T-helper 1 cell (primary cell): ENCODE measurements at places on chromosomes 3 and 15.
A peak's percentile ranks its signal among the peaks of the same experiment; 100 is the strongest.

- no peak for DNase-seq
Measured at GRCh38 chr3:87997298-87997697, 61.5 kb downstream of the CGGBP1 start.

DNA sequence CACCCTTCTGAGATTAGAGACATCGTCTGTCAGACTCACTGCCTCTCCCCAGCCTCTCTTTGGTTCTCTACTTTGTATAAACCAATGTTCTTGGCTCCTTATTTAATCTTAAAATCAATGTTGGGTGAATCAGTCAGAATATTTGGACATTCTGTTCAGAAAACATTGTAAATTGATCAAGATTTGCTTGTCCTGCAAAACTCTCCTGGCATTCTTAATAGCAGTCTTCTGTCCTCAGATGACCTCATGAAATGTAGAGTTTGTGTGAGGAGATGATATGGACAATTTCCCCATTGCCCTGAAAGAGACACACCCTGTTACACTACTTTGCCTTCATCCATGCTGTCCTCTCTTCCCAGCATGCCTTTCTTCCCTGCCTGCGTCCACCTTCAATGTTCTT, 33.6 kb downstream of the CD200R1L start:
- no peak for DNase-seq

GRCh38 chr15:74540161-74540760, 759 bp upstream of the ARID3B start:
- no peak for DNase-seq

- DNase-seq: no peak
Measured at GRCh38 chr3:104520228-104520655, 846.5 kb upstream of the ALCAM start.

GRCh38 chr3:194089357-194090177, 46.4 kb upstream of the HES1 start:
- DNase-seq: peak; percentile 92

- DNase-seq: no peak
Measured at GRCh38 chr3:11479221-11479620, 164.5 kb downstream of the VGLL4 start.

DNA sequence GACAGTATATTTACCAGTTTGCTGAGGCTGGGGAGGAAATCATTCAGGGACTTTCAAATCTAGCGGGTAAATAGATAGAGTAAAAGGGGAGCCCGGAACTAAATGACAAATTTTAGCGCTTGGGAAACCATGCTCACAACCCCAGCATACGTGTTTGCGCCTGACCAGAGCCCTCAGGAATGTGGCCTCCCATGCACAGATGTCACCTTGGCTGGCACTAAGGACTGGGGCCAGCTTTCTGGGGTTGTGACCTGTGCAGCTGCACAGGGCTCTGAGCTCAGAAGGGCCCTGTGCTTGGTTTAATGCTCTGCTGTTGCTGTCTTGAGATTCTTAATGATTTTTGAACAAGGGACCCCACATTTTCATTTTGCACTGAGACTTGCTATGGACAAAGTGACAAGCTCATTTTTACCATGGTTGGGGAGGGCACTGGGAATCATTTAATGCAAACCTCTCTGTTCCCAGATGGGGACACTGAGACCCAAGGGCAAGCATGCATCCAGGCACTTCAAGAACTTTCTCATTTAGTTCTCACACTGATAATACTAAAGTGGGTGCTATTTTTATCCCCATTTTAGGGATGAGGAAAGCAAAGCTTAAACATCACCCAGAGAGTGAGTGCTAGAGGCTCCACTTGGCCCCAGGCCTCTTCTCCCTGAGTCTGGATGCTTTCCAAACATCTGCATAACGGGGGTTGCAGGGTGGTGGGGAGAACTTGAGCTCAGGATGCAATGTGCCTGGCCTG, 44.1 kb upstream of the FAM107A start:
- DNase-seq: no peak

DNA sequence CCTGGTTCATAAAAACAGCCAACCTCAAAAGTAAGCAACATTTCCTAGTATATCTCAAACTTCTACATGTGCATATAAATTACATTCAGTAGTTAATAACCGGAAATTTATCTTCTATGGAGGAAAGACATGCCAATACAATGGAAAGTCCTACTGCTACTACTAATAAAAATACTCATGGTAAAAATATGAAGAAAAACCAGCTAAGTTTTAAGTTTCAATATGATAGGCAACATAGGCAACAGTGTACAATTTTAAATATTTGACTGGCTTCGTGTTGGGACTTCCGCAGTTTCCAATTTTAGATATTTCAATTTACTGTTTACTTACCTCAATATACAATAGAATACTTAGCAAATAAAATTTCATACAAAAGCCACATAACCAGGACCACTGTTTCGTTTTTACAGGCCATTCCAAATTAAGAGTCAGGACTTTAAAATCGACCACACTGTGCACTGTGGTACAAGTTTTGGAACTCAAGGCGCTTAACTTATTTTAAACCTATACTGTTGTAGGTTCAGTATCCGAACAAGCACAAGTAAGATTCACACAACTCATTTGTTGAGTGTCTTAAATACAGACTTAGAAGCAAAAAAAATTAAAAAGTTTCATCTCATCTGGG, 2.9 kb downstream of the NAA50 start:
- DNase-seq: no peak

DNA sequence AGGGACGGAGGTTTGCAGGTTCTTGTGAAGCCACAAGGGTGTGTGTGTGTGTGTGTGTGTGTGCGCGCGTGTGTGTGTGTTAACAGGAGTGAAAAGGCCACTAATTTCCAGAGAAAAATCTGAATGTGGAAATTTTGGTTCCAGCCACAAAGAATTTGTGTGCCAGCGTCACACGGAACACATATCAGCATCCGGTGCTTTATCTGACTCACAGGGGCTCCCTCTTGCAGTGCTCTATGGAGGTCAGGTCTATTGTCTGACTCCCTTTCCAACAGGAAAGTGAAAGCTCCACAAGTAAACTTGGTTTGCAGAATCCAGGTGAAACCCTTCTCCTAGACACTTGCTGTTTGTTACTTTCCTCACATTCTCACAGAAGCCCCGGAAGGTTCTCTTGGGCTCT, 6.2 kb downstream of the CLDN11 start:
- no peak for DNase-seq

- no peak for DNase-seq
Measured at GRCh38 chr3:170043506-170043905, 5.7 kb downstream of the GPR160 start.

- DNase-seq: no peak
Measured at GRCh38 chr15:32833379-32833821, 115.6 kb downstream of the GREM1 start.

- DNase-seq: no peak
Measured at GRCh38 chr15:49628379-49628778, 7.5 kb downstream of the DTWD1 start.

GRCh38 chr3:46356909-46357308, 3.0 kb downstream of the CCR2 start:
- DNase-seq: no peak

DNA sequence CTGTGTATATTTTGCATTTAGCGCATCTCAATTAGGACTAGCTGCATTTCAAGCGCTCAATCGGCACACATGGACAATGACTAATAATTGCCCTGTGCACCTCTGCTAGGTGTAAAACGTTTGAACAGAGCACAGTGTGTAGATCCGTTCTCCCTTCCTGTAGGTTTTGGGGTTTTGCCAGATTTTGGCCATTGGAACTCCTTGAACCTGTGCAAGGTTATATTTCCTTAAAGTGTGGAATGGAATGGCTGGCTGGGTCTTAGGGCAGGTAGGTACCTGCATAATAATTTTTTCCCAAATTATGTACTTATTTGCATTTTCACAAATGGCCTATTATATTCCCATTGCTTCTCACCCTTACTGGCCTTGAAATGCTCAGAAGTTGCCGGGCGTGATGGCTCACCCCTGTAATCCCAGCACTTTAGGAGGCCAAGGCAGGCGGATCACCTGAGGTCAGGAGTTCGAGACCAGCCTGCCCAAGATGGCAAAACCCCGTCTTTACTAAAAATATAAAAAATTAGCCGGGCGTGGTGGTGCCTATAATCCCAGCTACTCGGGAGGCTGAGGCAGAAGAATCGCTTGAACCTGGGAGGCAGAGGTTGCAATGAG, 777 bp downstream of the RNU5B-1 start:
- DNase-seq: no peak

DNA sequence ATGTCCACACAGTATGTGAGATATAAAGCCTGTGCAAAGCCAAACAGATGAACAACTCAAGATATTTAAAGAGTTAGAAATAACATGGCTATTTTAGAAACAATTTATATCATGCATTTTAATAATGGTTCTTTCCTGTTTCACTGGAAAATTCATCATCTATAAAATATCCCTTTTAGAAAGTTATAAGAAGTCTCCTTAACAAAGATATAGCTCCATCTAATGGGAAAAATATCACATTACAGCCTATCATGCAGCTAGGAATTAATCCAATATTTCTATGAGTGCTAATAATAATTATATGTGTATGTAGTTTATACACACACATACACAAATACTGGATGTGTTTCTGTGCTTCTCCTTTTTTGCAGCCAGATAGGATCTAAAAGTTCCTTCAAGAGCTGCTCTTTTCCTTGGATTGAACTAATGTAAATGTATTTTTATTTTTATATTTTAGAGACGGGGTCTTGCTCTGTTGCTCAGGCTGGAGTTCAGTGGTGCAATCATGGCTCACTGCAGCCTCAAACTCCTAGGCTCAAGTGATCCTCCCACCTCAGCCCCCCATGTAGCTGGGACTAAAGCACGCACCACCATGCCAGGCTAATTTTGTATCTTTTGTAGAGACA, 21.6 kb downstream of the RPL22L1 start:
- no peak for DNase-seq

DNA sequence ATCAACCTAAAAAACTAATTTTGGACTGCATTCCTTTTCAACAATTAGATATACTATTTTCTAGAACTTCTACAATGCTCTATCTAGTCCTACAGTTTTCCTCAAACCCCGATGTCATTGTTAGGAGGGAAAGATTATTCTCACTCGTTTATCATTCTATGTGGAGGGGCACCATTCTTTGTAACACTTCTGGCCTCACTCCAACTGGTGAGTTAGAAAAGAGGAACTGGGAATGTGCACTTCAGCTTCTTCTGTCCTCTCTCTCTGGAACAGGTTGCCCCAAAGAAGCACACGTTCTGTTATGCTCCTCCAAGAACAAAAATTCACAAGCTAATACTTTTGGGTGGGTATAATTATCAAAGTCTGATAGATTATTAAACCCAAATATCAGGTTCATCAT, 137.9 kb downstream of the UACA start:
- DNase-seq: no peak
